Hepatocyte (in vitro differentiated cells): ENCODE measurements at places on chromosomes 16 and 17. TPM values are rescaled to one million over a fixed set of nuclear protein-coding genes. Genes with fewer than 3 reads are reported as not detected.

The TRPV2 gene
- polyA plus RNA-seq, result 10.1 and 15.2 TPM in 2 replicates

The ZPBP2 gene
- polyA plus RNA-seq, result not detected in 2 replicates

- no peaks in the 10 kb centered on the region for H3K36me3 ChIP-seq
- peaks cover 30% of the 10 kb centered on the region for H3K4me1 ChIP-seq
- DNase-seq, result no peak
- no peaks in the 10 kb centered on the region for H3K27me3 ChIP-seq
- no peak overlapping the region for H3K4me3 ChIP-seq
Measured at GRCh38 chr17:1648173-1648962, 1.3 kb downstream of the RILP start.

- no peak overlapping the region for H3K4me3 ChIP-seq
- no peaks in the 10 kb centered on the region for H3K4me1 ChIP-seq
- H3K27ac ChIP-seq, result no peak overlapping the region
- H3K27me3 ChIP-seq, result peaks cover 16% of the 10 kb centered on the region
Measured at GRCh38 chr17:73140566-73140965, 24.2 kb upstream of the SSTR2 start.

DNA sequence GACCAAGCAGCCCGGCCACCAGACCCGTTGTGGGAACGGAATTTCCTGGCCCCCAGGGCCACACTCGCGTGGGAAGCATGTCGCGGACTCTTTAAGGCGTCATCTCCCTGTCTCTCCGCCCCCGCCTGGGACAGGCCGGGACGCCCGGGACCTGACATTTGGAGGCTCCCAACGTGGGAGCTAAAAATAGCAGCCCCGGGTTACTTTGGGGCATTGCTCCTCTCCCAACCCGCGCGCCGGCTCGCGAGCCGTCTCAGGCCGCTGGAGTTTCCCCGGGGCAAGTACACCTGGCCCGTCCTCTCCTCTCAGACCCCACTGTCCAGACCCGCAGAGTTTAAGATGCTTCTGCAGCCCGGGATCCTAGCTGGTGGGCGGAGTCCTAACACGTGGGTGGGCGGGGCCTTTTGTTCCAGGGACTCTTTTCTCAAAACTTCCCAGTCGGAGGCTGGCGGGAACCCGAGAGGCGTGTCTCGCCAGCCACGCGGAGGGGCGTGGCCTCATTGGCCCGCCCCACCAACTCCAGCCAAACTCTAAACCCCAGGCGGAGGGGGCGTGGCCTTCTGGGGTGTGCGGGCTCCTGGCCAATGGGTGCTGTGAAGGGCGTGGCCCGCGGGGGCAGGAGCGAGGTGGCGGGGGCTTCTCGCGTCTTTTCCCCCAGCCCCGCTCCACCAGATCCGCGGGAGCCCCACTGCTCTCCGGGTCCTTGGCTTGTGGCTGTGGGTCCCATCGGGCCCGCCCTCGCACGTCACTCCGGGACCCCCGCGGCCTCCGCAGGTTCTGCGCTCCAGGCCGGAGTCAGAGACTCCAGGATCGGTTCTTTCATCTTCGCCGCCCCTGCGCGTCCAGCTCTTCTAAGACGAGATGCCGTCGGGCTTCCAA is at the start of gene SLC2A4:
SLC2A4 (plus strand) TSS at position 645 of the 879 bp plus-strand sequence; CDS start at position 862, 217 bp downstream.
- peak within 1 kb of the TSS; percentile 30 for H3K4me3 ChIP-seq
- H3K4me1 ChIP-seq, result peaks cover 13% of the 10 kb centered on the region
- no peaks in the 10 kb centered on the region for H3K36me3 ChIP-seq
- H3K27me3 ChIP-seq, result peaks cover 4% of the 10 kb centered on the region
- DNase-seq, result peak; percentile 98

DNA sequence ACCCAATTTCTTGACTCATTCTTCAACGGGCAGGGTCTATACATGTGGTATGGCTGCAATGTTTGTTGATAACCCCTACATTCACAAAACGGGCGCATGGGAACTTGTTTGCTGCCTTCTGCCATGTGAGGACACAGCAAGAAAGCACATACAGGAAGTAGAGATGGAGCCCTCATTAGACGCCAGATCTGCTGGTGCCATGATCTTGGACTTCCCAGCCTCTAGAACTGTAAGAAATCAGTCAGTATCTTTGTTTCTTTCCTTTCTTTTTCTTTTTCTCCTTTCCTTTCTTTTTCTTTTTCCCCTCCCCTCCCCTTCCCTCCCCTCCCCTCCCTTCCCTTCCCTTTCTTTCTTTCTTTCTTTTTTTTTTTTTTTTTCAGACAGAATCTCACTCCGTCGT is 165.2 kb downstream of the WWOX start:
- no peaks in the 10 kb centered on the region for H3K27me3 ChIP-seq
- H3K27ac ChIP-seq, result no peak overlapping the region
- no peak overlapping the region for H3K4me3 ChIP-seq
- no peaks in the 10 kb centered on the region for H3K36me3 ChIP-seq
- peaks cover 5% of the 10 kb centered on the region for H3K4me1 ChIP-seq

GRCh38 chr16:12170103-12171040 is 193.8 kb downstream of the SNX29 start:
- H3K27me3 ChIP-seq, result no peaks in the 10 kb centered on the region
- DNase-seq, result peak; percentile 24
- no peak overlapping the region for H3K4me3 ChIP-seq
- no peaks in the 10 kb centered on the region for H3K4me1 ChIP-seq
- peak overlapping the region; percentile 26 for H3K27ac ChIP-seq
